ENCODE measurements at places on chromosomes 7 and 10.

- ATAC-seq = no peak
Measured at GRCh38 chr7:80681272-80681885, 42.9 kb downstream of the CD36 start.

- no peak for ATAC-seq
Measured at GRCh38 chr7:115831371-115831770, 199.2 kb downstream of the TFEC start.

DNA sequence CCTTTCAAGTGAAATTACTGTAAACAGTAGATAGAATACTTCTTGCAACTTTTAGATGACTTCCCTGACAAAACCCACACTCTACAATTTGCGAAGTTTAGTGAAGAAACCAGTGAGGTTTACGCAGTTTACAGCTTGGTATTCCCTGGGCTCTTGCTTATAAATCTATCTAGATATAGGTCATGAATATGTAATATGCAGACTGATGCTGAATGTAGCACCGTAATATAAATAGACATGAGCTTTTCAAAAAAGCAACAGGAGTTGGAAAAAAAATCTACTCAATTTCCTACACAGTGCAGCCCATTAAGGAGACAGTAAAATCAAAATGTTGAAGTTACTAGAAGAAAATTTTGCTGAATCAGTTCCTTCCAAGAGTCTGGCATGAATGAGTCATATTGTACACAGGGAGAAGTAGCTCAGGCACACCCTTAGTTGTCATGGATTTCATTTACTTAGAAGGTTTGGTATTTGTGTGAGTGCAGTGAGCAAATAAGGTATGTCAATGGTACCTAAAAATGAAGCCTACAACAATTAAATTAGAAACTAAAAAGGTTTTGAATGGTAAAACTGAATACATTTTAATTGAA is 67.7 kb upstream of the NEUROD6 start:
- no peak for ATAC-seq

DNA sequence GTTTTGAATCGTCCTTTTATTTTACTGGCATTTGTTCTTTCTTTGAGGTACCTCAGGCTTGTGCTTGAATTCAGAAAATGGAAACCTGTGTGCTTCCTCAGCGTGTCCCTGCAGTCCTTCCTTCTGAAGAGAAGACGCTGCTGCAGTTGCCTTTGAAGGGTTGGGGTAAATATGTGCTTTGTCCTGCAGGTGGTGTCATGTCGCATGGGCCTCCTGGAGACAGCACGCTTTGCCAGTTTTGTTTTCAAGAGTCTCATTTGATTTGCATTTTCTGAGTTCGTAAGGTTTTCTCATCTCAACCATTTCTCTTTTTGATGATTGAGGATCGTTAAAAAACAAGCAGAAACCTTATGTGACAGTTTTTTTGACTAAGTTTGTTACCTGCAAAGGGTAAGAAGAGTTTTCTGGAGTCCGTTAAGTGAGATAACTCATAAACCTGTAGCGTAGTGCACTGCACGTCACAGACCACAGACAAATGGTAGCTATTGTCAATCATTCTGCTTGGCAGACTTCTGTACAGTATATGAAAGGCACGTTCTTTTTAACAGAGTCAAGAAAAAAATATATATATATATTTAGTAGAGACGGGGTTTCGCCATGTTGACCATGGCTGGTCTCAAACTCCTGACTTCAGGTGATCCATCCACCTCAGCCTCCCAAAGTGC is 57.0 kb downstream of the CDC123 start:
- peak; percentile 88 for ATAC-seq

DNA sequence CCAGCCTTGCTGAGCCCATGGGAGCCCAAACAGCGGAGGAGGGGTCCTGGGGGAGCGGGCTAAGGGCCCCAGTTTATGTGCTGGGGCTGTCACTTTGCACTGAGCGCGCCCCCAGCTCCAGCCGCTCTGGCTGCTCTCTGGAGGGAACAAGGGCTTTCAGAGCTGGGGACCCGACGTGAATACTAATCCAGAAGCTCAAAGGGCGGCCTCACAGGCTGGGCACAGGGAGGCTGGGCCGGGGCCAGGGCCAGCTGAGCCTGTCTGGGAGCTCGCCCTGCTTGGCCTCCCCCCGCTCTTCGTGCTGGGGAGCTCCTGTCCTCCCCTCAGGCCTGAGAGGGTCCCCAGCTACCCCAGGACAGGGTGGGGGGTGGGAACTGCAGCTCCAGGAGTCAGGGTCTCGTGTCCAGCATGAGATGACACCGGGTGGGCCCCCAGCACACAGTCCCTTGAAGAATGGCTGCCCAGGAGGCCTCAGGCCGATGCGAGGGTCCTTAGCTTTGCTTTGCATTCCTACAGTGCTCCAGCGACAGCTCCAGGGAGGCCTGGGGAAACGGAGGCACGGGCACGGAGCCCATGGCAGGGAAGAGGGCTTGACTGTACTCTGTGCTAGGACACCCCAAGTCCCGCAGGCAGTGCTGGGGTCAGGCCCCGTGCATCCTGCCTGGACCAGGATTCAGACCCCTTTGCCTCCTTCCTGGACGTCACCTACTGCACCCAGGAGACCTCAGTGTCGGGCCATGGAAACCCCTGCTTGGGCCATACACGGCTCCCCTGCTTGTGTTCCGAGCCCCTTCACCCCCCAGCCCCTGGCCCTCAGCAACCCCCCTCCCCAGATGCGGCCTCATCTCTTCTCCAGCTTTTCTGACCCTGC is 5.8 kb upstream of the AMZ1 start:
- ATAC-seq = no peak

- ATAC-seq = no peak
Measured at GRCh38 chr10:124588736-124589490, 127.3 kb downstream of the LHPP start.

GRCh38 chr7:26526265-26526587 is 234.6 kb downstream of the SNX10 start:
- no peak for ATAC-seq

GRCh38 chr7:90931986-90932916 is 332.0 kb upstream of the FZD1 start:
- ATAC-seq = peak; percentile 56

DNA sequence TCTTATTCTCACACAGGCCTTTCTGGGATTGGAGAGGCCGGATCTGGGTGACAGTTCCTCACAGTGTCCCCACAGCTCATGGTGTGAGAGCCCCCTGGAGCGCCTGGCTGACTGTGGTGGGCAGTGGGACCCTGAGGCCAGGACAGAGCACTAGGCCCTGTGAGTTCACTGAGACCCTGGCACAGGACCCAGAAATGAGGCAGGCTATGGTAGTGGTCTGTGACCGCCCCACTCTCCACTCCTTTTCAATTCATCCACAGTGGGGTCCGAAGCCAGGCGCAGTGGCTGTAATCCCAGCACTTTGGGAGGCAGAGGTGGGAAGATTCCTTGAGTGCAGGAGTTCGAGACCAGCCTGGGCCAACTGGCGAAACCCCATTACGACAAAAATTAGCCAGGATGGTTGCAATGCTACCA is 95.9 kb upstream of the TNRC18 start:
- ATAC-seq = no peak

- no peak for ATAC-seq
Measured at GRCh38 chr10:15381420-15381819, 10.3 kb upstream of the FAM171A1 start.

- no peak for ATAC-seq
Measured at GRCh38 chr7:112571852-112572607, 91.2 kb downstream of the LSMEM1 start.

DNA sequence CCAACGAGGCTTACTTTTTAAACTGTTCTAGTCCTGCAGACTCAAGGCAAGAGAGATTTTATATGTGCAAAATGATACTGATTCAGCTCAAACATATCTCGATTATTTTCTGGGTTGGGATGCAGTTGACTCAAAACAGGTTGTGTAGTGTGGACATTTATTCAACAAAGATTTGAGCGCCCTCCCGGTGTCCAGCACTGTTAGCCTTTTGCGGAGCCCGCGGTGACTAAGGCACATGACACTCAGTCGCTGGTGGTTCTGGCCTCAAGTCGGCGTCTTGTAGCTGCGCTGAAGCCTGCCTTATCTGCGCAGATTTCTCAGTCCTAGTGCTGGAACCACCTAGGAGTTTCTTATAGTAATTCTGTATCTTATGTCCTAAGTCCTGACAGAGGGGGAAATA is 938 bp upstream of the CADPS2 start:
- ATAC-seq = no peak

DNA sequence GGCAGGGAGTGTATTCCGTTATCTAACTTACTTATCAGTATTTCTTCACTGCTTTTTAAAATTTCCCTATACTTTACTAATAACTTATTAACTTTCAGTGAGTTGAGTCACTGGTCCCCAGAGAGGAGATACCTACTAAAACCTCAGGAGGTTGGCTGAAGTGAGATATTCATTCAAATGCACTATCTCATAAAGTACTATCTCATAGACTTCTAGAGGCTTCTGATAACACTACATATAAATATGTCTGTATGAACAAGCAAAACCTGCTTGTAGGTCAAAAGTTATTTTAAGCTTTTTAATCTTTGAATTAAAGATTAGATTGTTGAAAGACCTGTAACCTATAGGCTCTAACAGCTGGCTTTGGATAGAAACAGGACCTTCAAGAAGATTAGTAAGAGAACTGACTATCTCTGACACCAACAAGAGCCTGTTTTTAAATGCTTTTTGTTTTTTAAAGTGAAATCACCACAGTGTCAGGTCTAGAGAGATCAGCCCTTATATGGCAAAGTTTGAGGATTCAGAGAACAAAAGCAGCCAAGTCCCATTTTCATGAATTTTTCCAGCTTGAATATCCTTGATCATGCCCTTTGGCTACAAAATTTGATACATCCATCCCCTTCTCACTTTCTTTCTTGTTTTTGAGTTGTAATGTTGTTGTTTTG is 242.2 kb downstream of the ARL4A start:
- ATAC-seq = no peak

DNA sequence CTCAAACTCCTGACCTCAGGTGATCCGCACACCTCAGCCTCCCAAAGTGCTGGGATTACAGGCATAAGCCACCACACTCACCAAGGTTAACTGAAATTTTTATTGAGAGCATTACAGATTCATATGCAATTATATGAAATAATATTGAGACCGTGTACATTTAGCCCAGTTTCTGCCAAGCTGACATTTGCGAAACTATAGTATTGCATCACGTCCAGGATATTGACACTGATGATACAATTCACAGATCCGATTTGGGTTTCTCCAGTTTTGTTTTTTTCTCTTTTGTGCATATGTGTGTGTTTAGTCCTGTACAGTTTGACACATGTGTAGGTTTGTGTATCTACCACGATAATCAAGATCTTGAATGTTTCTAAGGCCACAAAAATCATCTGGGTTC is 627.9 kb upstream of the FOXK1 start:
- no peak for ATAC-seq

DNA sequence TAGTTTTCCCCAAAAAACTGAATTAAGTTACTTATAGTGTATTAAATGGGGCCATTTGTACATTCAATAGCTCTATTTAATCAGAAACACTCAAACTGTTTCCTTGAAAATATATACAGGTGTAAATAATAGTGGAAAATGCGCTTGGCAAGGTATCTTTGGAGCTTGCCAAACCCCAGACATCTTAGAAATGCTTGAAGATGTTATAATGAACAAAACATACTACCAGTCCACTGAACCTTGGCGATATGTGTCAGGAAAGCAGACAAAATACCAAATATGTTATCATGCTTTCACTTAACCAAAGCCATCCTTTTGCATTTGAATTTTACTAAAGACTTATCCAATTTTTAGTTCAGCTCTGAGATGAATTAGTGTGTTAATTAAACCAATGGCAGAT is 352.7 kb upstream of the SEMA3A start:
- no peak for ATAC-seq

- no peak for ATAC-seq
Measured at GRCh38 chr10:68261132-68261856, 29.4 kb upstream of the ATOH7 start.

- no peak for ATAC-seq
Measured at GRCh38 chr7:50862302-50862701, 79.6 kb upstream of the GRB10 start.

- no peak for ATAC-seq
Measured at GRCh38 chr7:155217634-155218033, 80.0 kb upstream of the INSIG1 start.

Data from stimulated activated memory B cell treated with anti-CD40 and anti-IgM and Interleukin-4, amounts not matched to agents 10 μg/mL and 1 μg/mL and 100 μg/mL, for 72 hours (primary cell).